ENCODE measurements at places on chromosomes 11 and 22.
A peak's percentile ranks its signal among the peaks of the same experiment; 100 is the strongest.

DNA sequence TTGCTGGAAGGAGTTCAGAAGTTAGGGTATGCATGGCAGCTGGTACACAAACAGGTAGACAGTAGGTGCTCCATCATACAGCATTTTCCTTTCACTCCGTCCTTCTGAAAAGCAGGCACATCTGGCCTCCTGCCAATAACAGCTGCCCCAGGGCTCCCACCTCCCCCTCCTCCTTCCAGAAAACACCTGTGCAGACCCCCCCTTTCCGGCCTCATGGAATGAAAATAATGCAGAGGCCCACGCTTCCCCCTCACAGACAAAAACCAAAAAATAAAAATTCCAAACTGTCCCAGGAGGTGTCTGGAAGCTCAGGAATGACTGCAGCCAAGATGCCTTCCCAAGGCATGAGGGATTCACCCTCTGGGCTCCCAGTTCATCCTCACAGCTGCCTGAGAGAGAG, 185.5 kb downstream of the MN1 start:
- DNase-seq: no peak

- DNase-seq: no peak
These were observed 9.6 kb downstream of the CHST1 start for GRCh38 chr11:45655831-45656230.

DNA sequence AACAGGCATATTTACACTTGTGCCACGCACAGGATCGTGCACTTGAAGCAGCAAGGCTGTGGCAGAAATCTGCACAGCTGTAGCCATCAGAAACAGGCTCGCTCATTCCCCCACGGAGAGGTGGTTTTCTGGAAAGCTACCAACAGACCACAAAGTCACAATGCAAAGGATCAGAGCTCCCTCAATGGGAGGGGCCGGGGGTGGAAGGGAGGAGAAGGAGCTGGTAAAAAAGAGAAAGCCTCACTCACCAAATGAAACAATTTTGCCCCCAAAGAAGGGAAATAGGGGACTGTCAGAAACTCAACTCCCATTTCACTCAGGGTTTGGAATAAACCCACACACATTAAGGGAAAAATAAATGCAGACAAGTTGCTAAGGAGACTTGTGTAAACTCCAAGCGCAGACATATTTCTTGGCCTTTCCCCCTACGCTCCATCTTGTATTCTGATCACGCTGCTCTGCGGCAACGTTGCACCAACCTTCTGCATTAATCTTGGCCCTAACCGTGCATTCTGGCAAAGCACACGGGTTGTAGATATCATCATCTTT, 43.2 kb upstream of the BLID start:
- no peak for DNase-seq

- no peak for DNase-seq
These were observed 1.5 kb downstream of the SIDT2 start for GRCh38 chr11:117180020-117180419.

- DNase-seq: peak; percentile 59
These were observed 925 bp upstream of the KCNJ11 start for GRCh38 chr11:17389211-17389956.

DNA sequence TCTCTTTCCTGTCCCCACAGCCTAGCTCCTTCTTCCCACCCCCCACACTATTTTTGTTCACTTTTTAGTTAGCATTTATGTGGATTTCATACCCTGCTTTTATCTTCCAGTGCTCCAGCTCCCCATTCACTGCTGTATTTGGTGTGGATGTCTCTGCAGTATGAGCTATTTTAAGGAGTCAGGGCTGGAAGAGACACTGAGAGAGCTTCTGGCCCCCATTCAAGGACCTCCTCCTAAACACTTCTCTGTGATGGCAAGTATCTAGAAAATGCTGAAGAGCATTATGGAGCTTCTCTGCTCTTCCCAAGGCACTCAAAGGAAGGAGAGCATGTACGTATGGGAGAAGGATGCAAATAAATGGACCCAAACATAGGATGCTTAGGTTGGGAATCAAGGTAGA, 79.5 kb downstream of the RAB30 start:
- DNase-seq: no peak

DNA sequence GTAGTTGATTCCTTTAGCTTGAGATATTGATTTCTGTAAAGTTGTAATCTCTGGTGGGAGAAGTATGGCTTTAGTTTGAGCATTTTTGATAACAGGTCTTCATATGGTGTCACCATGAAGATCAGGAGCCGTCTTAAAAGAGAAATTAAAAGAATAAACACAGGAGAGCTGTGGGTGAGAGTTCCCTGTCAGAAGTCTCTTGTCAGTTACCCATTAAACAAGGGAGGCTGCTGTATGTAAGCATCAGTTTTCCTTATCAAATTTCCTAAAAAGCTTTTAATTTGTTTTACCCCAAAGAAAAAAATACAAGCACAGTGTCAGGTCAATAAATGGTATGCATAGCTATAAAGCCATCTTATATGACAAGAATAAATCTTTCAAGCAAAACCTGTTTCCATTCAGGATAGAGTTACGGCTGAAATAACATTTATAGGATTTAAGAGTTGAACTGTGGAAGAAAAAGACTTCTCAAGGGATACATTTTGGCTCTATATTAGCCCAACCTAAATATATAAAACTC, 767.5 kb downstream of the JRKL start:
- DNase-seq: no peak

- no peak for DNase-seq
These were observed 9.6 kb downstream of the TRPM5 start for GRCh38 chr11:2434506-2435255.

DNA sequence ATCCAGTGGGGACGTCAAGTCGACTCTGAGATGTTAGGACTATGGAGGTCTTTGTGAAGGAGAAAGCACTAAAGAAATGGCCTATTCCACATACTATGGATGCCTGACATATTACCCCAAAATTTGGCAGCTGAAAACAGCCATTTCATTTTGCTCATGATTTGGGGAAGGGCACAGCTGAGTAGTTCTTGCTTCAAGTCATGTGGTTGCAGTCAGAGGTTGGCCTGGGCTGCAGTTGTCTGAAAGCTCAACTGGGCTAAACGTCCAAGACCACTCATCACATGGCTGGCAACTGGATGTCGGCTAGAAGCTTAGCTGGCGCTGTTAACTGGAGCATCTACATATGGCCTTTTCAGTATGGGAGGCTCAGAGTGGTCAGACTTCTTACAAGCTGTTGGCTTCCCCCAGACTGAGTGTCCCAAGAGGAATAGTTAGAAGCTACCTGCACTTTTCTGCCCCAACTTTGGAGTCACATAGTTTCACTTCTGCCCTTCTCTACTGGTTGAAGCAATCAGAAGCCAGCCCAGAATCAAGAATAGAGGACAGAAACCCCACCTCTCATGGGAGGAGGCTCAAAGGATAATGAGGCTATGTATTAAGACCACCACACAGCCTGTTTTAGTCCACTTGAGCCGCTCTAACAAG, 14.1 kb downstream of the SLC35C1 start:
- DNase-seq: no peak

GRCh38 chr11:119854521-119854920, 125.5 kb upstream of the NECTIN1 start:
- DNase-seq: no peak

- no peak for DNase-seq
These were observed 331.9 kb upstream of the NARS2 start for GRCh38 chr11:78906566-78906965.

DNA sequence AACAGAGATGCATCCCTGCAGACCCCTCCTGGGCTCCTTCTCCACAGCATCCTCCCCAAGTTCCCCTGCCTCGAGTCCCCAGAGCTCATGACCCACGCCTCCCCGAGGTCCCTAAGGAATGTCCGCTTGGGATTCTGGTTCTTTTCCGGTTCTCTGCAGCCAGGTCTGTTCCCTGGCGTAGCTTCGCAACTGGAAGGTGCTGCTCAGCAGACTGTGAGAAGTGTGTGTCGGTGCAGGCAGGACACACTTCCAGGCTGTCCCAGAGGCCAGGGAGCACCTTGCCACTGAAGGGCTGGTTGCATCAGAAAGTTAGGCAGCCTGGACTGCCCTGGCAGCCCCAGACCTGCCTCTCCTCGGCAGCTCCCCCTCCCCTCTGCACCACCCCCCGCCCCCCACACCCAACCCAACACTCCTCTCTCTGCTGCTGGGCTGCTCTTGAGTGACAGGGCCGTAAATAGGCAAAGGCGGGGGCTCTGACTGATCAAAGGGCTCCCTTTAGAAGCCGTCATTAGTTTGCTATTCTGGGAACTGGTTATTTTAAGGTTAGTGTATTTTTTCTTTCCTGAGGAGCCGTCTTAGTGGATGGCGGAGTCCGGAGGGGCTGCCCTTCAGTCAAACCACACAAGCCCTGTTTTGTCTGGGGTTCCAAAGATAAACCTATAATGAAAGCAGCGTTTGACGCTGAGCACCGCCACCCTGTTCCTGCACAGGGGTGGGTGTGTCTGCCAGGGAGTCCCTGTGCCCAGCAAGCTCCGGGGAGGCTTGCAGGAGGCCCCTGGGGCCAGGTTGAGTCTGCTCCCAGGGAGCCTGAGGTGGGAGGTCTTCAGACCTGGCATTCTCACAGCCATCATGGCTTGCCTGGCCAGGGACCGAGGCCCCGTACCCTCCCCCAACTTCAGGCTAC, 88.6 kb upstream of the KCNQ1OT1 start:
- no peak for DNase-seq

- no peak for DNase-seq
These were observed 287.9 kb upstream of the MTNR1B start for GRCh38 chr11:92681586-92681985.
